Cortex of kidney (tissue), 1 donor: ENCODE measurements at places on chromosomes 1 and 21.

GRCh38 chr1:187034501-187034900 lies 205.8 kb downstream of the PLA2G4A start:
- DNase-seq: no peak

GRCh38 chr1:2824999-2825398 lies 23.5 kb upstream of the TTC34 start:
- no peak for DNase-seq

GRCh38 chr1:167135281-167135840 lies 41.5 kb downstream of the STYXL2 start:
- DNase-seq: no peak

GRCh38 chr1:59401581-59401980 lies 104.7 kb downstream of the FGGY start:
- no peak for DNase-seq

- DNase-seq: no peak
Observed at GRCh38 chr1:234214129-234214910, 158.9 kb upstream of the COA6 start.

- DNase-seq: no peak
Observed at GRCh38 chr1:216732121-216732520, 8.9 kb upstream of the ESRRG start.

DNA sequence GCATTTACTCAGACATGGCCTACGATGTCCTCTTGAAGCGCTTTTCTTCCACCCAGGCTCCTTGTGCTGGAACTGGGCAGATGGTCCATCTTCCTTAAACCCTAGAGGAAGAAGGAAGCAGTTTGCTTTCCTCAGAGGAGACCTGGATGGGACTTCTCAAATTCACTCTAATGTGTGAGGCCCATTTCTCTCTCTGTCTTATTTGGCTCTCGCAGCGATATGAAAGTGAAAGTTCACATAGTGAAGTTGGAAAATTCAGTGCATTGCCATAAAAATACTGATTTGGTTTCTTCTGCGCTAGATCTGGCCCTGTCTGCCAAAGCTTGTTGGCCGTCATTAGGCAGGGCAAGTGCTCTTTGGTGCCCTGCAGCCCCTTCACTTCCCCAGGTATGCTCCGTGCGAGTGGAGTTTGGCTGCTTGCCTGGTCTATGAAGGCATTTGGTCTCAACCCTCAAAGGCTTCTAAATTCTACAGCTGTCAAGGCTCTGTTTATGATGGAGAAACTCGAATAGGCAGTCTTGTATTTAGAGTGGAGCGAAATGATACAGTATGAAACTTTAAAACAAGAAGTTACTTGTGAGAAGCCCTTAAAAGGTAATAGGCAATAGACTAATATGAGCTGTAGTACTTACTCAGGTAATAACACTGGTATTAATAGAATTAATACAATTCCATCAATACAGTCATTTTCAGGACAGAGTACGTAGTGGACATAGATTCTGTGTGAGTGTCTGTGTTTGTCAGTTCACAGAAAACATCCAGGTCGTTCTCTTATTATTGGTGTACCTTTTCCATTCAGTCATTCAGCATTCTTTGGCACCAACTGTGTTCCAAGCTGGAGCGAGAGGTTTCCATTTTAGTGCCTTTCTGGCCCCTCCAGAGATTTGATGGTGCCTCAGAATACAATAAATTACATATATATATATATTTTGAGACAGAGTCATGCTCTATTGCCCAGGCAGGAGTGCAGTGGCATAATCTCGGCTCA lies 20.5 kb downstream of the SZRD1 start:
- DNase-seq: no peak

GRCh38 chr1:178916448-178917174 lies 45.7 kb upstream of the ANGPTL1 start:
- DNase-seq: no peak

DNA sequence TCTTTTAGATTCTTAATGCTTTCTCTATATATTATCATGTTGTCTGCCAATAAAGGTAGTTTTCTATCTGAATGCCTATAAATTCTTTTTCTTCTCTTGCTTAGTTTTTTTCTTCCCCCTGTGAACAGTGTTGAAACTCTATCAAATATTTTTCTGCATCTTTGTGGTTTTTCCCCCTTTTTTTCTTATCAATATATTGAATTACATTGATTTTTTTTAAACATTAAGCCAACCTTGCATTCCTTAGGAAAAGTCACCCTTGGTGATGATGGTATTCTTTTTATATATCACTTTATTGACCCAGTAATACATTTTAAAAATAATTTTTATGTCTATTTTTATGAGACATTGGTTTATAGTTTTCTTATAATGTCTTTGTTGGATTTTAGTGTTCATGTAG lies 131.7 kb downstream of the RABGAP1L start:
- DNase-seq: no peak

GRCh38 chr1:205962821-205963221 lies 19.6 kb upstream of the SLC26A9 start:
- no peak for DNase-seq

GRCh38 chr1:20281801-20282200 lies 8.9 kb upstream of the VWA5B1 start:
- DNase-seq: no peak

DNA sequence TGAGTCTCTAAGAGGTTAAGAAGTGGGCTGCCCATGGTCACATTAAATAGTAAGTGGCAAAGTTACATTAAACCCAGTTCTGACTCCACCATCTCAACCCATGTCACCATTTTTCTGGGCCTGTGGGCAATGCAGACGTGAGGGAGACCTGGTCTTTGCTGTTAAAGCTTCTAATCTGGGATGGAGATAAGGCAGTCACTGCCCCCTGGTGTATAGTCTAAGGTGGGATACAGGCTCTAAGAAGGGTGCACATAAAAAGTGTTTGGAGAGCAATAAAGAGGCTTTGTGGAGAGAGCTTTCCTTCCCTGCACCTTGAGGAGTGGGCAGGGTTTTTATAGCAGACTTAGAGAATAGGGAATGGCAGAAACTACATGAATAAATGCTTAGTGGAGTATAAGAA lies 141.3 kb downstream of the ROR1 start:
- DNase-seq: no peak

DNA sequence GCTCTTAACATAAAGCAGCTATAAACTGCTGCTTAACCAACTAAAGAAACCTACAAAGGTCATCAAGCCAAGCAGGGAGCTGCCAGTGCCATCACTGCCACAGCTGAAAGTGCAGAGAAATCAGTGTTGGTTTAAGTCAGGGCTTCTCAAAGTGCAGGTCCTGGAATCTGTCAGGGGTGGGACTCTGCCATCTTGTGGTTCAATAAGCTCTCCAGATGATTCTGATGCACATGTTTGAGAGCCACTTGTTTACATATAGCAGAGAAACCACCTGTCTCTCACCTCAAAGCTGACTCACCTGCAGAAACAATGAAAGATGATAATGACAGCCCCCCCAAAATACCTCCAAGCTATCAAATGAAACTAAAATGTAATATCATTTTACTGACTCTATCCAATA lies 49.3 kb downstream of the SH3GLB1 start:
- no peak for DNase-seq

DNA sequence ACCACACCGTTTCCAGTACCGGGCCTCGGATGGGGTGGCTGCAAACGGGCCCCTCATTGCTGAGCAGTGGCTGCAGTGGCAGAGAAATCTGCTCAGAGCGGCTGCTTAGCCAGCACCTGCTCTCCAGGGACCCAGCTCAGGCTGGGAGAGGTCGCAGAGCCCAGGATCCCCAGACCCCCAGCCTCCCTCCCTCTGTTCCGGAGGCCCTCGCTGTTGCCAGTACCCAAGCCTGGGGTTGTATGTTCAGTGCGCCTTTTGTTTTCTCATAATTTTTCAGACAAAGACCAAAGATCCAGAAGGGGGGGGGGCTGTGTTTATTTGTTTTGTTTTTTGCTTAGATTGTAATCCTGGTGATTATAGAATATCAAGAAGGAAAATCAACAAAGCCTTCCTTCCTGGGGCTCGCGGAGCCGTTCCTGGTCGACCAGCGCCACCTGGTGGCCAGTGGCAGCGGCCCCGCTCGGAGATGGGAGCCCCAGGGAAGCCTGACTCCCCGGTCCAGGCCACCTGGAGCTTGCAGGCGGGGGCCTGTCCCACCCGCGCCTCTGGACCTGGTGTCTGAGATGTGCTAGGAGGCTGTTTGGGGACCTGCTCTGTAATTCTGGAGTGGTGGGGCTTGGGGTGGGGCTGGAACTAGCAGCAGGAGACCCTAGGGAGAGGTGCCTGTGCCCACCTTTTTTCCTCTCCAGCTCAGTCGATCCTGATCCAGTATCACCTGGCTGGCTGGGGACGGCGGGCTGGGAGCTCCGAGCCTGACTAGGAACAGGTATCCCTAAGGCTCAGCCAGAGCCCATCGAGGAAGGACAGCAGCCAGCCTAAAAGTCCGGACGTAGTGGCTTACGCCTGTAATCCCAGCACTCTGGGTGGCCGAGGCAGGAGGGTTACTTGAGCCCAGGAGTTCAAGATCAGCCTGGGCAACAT lies 123.9 kb upstream of the VAMP3 start:
- DNase-seq: no peak

DNA sequence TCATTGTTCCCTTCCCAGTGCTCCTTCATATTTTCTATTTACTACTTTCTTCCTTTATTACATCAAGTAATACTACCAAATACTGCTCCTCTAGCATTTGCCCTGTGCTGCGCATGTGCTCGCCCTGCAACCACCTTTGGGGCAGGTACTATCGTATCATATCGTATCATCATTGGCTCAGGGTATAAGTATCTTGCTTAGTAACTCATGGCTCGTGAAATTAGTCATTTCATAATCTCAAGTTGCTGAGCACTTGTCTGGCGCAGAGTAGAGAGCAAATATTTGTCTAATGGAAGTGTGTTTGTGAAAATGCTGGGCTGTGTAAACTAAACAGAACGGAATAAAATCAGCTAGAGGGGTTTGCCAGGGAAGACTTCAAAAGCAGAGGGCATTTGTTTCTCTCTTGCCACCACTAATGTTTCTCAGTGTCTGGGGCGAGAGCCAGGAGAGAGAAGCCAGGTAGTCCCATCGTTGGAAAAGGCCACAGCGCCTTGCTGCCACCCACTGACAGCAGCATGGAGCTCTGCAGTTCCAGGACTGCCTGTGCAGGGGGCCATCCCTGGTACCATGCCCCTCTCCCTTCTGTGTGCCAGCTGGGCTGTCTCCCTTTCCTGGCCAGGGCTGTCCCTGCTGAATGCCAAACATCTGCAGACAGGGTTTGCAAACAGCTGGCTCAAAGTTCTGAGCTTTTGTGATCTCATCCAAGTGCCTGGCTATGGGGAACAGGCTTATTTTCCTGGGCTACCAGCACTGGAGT lies 20.0 kb upstream of the CPT2 start:
- DNase-seq: no peak

DNA sequence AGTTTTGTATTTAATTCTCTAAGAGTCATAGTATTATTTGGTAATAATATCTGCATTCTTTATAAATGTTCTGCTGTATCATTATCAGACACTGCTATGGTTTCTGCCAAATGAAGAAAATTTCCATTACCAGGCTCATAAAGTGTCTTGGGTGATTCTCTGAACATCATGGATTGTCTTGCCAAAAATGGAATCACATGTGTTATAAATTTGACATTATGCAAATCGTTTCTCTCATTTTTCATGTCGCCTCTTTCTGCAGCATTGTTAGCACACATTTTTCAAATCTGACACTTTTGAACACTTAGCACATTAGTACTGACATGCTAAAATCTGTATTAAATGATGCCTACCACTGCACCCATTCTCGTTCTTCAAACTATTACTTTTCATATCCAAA lies 74.2 kb upstream of the NEK7 start:
- DNase-seq: no peak

DNA sequence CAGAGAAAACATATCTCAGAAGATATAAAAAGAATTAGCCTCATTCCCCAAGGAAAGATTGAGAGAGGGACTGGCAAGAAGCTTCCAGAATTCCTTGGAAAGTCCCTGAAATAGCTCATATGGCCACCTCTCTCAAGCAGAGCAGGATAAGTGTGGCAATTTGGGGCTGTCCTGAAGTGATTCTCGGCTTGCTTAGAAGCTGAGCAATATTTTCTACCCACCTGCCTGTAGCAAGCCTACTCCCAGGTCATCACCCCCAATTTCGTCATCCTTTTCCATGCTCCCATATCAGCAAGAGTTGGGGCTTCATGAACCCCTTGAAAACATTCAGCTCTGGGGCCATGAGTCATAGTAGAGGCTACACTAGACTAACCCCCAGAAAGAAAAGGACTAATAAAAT lies 131.5 kb downstream of the PLPP3 start:
- no peak for DNase-seq

DNA sequence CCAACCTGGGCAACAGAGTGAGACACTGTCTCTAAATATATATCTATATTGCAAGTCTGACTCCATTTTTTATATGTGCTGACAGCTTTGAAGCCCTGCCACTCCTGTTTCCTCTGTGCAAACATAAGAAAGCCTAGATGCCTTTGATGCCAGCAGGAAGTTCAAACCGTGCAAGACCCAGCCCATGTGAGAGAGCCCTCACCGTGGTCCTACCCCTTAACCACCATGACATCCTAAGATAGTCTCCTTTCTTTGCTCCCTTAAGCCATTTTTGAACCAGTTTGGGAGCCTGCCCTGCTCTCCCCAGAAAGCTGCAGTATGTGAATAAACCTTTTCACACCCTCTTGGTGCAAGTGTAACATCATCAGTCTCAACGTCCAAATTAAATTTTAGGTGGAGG lies 3.7 kb upstream of the DIPK1A start:
- no peak for DNase-seq

DNA sequence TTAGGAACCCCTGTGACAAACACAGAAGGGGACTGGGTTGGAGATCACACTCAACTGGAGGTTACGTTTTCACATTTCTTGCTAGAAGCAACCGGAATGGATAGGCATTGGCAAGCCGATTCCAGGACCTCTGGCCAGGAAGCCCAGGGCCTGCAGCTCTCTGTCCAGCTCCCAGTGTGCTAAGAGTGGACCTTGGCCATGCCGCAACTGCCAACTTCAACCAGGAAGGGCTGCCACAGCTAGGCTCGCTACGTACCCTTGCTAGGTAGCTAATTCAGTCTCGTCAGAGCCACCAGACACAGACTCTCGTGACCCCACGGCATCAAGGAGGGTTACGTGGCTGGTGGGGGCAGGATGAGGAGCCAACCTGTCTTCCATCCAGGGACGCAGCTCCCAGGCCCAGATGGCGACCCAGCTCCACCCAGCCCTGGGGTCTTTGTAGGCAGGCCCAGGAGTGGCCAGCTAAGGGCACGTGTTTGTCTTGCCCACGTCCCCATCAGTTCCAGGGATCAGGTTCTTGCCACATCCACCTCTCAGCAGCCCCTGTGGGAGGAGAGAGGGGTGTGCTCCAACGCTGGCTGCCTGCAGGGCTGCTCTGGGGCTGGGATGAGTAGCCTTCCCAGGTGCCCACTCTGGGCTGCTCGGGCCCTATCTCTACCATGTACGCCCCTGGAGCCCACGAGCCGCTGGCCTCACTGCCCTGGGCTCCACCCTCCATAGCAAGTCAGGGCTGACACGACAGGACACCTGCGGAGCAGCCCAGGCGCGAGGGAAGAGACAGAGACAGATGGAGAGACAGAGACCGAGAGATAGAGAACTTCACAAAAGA lies 39.2 kb downstream of the UBE2G2 start:
- no peak for DNase-seq

GRCh38 chr1:99565606-99566289 lies 80.2 kb upstream of the PALMD start:
- no peak for DNase-seq
